ENCODE measurements at places on chromosomes 3 and 15.

- no peak for DNase-seq
Measured at GRCh38 chr3:107548601-107549000, 25.8 kb downstream of the BBX start.

DNA sequence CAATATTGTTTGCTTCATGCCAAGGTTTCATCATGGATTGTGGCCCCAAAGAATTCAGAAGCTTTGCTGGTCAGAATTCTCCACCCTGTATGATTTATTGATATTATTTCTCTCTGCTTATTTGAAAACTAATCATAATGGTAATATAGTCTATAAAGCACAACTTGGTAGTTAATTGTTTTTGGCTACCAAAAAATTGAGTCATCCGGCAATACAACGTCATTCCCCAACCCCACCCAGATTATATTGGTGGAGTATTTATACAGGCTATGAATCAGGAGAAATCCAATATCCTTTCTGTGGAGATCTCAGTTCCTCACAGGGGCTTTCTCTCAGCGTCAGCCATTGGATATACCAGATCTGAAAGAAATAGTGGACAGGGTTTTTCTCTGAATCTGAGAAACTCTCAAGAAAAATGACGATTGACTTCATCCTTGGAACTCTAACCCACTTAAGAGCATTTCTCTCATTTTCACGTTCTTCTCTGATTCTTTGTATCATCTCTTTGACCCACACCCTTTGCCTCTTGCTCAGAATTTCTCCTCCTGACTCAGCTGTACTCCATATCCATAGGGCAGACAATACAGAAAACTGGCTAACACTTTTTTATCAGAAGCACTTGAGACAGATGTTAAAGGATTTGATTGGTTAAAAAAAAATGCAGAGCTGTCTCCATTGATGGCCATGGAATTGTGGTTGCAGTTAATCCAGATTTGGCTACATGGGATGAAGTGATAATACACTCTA, 1055.8 kb upstream of the CADM2 start:
- DNase-seq: no peak

GRCh38 chr3:34183114-34183513, 384.7 kb downstream of the PDCD6IP start:
- no peak for DNase-seq

GRCh38 chr3:144361002-144361401, 389.4 kb downstream of the DIPK2A start:
- DNase-seq: no peak

- no peak for DNase-seq
Measured at GRCh38 chr3:140394488-140395133, 283.3 kb upstream of the TRIM42 start.

GRCh38 chr15:41940441-41940857, 31.9 kb downstream of the EHD4 start:
- DNase-seq: no peak

DNA sequence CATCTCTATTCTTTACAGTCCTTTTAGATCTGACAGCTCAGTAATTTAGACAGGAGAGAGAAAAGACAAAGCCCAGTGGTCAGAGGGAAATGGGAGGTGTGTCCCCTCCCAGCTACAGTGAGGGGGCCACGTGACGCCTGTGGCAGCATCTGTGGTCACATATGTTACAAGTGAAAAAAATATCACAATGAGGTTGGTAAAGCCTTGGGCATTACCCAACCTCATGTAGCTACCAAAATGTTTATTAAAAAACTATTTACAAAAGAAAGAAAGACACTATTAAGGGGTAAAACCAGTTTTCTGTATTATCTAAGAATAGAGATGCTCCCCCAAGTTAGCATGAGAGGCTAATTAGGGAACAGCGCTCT, 42.9 kb upstream of the PLCL2 start:
- DNase-seq: no peak

DNA sequence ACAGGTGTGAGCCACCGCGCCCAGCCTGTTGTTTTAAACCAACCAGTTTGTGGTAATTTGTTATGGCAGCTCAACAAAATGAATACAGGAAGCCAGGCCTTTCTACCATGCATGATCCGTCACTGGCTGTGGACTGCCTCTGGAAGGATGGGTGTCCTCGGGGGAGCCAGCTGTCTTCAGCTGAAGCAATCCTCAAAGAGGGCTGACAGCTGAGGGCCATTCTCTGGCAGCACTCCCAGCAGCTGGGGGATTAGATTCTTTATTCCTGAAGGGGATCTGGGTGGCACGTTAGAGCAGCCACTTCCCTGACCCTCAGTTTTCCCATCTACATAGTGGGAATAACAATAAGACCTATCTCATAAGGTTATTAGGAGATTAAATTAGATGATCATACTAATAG, 24.4 kb downstream of the POLR2M start:
- no peak for DNase-seq

DNA sequence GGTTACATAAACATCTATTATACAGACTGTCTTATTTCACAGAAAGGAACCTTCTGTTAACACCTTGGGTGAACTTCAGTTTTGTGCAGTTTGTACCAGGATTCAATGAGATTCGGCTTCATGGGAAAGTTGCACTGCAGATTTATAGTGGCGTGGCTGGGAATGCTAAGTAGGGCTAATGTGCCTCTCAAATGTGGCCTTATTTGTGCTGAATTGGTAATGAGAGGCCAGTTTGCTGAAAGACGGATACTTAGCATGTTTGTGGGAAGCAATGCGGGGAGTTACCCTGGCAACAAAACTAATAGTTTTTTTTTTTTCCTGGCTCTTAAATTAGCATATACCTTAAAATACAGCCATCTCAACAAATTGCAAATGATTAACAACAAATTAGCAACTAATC, 28.6 kb upstream of the CEMIP start:
- DNase-seq: no peak

- no peak for DNase-seq
Measured at GRCh38 chr3:47636921-47637320, 58.3 kb upstream of the CSPG5 start.

DNA sequence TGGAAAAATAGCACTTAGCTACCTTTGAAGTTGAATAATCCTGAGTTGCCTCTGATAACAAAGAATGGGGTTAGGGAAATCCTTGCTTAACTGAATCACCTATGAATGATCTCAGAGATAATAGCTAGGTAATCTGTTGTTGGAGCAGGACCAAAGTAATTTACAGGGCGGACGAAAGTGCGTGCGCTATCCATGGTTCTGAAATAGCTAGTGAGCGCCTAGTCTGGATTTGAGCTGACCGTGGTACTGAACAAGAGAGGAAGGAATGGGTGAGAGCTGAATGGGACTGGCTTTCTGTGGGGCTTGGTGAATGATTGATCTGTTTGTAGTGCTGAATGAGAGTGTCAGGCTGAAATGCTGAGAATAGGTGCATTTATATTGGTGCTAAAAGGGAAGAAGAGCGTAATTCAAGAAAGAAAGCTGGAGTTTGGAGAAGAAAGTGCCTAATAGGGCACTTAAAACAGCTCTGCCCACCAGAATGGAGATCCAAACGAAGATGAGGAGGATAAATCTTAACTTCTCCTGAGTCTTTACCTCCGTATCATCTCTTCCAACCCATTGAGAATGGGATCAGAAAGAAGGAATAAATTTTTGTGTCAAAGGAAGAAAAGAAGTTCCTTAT, 10.1 kb downstream of the SCN10A start:
- DNase-seq: no peak

GRCh38 chr3:138939561-138940241, 7.2 kb downstream of the FOXL2 start:
- DNase-seq: no peak

Measured in caudate nucleus (tissue), 63 donors.